CD4-positive, alpha-beta T cell treated with Interleukin-6 for 4 hours (primary cell): ENCODE measurements at places on chromosomes 13 and 19.

DNA sequence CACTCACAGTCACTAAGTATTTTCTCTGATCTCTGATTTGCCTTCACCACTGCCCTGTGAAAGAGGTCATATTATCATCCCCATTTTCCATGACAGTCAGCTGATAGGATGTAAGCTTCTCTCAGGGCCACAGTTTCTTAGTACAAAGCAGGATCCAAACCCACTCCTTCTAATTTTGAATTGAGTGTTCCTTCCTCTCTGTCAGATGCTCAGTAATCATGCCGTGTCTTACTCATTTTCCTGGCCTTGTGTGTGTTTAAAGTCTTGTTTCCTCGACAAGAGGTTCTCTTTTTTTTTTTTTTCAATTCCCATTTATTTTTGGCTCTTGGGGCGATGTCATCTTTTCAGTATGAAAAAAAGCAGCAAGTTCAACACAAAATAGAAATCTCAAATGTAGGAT lies 72.3 kb downstream of the NAA16 start:
- DNase-seq: no peak

DNA sequence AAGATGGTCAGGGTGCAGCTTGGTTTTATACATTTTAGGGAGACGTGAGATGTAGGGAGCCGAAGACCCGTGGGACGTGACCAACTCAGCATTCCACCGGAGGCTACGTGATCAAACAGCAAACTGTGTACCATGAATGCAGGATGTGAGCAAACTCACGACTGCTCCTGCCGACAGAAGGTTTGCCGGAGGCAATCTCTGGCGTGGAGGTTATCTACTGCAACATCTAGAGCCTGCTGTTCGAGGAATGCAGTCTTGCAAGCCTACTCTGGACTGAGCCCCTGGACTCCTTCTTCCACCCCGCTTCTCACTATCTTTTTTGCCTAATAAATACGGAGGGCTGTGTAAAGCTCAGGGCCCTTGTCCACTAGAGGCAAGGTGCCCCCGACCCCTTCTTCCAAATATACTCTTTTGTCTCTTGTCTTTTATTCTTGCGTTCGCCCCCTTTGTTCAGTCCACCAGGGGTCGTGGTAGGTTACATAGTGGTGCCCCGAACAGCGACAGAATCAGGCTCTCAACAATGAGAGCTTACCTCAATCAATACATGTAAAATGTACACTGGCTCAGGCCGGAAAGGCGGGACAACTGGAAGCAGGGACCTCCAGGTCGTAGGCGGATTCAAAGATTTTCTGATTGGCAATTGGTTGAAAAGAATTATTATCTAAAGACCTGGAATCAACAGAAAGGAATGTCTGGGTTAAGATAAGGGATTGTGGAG lies 8.9 kb upstream of the OR1I1 start:
- no peak for DNase-seq

GRCh38 chr19:16376649-16377048 lies 52.0 kb downstream of the KLF2 start:
- DNase-seq: peak; percentile 59

- no peak for DNase-seq
These were observed 41.8 kb upstream of the UBAC2 start for GRCh38 chr13:99158846-99159245.

- DNase-seq: no peak
These were observed 571.2 kb upstream of the KLF12 start for GRCh38 chr13:74705438-74705837.

DNA sequence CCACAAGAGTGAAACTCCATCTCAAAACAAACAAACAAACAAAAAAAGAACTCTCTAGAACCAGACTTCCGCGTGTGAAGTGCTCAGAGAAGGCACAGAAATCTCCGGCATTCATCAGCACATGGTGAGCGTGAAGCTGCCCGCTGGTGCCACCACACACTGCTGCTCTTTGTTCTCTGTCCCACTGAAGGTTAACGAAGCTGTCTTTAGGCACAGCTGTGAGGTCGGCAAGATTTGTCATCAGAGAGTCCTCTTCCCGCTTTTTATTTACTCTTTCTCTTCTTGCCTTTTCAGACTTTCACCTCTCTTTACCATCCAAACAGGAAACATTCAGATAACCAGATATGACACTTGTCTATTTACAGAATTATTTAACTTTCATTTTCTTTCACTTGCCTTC lies 115.2 kb upstream of the ARGLU1 start:
- DNase-seq: no peak

GRCh38 chr13:86283031-86283430 lies 483.8 kb upstream of the SLITRK6 start:
- no peak for DNase-seq

- no peak for DNase-seq
These were observed 94.6 kb downstream of the DACH1 start for GRCh38 chr13:71772361-71772760.

- DNase-seq: no peak
These were observed 1.8 kb downstream of the FUZ start for GRCh38 chr19:49811328-49811727.

DNA sequence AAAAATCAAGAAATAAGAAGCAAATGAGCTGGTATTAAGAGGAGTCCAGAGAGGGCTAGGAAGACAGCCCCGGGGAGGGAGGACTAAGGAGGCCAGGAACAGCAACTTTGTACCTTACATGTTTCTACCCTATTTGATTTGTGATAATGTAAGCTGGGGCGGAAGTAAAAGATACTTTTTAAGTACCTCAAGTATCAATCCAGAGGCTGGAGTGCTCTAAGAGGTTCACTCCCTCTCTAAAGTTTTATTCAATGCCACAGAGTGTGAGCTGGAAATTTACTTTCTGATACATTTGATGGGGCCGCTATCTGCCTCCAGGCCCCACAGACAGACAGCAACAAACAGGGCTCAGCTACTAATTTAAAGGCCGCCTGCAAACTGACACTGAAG lies 11.4 kb downstream of the MLLT1 start:
- no peak for DNase-seq

GRCh38 chr19:55160128-55160985 lies 2.8 kb upstream of the TNNI3 start:
- DNase-seq: peak; percentile 80

- no peak for DNase-seq
These were observed 22.8 kb upstream of the EMP3 start for GRCh38 chr19:48302600-48302959.

DNA sequence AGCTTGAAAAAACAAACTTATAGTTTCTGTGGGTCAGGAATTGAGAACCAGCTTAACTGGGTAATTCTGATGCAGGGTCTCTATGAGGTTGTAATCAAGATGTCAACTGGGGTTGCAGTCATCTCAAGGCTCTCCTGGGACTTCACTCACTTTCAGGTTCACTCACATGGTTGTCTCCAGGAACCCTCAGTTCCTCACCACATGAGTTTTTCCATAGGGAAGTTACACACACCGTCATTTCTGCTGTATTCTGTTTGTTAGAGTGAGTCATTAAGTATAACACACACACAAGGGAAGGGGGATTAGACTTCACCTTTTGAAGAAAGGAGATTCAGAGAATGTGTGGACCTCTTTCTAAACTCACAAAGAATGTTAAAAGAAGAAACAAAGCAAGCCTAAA lies 34.9 kb upstream of the MLNR start:
- DNase-seq: no peak

DNA sequence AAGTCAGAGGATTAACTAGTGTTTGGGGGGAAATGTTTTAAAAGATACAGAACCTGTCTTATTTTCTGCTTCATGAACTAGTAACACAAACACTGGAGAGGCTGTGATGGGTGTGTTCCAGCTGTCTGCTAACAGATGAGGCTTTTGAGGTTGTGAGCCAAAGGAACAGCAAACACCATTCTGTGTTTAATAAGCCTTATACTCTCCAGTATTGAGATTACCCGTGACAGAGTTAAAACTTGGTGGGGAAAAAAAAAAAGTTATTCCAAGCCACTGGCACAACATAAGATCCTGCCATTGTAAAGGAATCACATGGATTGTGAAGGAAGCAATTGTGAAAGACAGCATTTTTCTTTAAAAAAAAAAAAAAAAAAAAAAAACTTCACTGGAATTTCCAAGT lies 48.4 kb downstream of the KCTD12 start:
- DNase-seq: no peak

DNA sequence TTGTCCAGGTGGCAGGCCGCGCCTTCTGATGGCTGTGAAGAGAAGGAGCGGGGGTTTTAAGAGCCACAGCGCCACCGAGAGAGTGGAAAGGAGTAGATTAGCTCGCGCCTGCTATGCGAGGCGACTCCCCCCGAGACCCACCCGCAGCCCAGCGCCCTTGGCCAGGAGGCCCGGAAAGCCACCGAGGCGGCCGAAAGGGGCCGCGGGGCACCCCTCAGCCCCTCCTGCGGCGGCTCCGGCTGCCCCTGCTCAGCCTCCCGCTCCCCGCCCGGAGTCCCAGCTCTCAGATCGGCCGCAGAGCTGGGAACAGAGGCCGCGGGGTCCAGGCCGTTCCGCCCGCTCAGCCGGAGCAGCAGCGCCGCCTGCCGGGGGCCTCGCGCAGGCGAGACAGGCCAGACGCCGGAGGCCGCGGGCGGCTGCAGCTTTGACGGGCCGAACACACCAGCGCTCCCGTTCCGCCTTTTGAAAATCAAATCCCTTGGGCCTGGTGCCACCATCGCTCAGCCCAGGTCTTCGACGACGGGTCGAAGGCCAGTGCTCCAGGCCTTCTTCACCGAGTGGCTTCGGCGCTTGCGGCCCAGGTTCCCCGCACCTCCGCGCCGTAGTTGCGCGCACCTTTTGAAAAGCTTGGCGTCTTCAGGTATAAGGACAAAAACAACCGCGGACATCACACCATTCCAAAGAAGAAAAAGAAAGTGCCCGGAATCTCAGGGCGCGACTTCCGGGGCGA lies 15.3 kb downstream of the CDX2 start:
- DNase-seq: peak; percentile 53

DNA sequence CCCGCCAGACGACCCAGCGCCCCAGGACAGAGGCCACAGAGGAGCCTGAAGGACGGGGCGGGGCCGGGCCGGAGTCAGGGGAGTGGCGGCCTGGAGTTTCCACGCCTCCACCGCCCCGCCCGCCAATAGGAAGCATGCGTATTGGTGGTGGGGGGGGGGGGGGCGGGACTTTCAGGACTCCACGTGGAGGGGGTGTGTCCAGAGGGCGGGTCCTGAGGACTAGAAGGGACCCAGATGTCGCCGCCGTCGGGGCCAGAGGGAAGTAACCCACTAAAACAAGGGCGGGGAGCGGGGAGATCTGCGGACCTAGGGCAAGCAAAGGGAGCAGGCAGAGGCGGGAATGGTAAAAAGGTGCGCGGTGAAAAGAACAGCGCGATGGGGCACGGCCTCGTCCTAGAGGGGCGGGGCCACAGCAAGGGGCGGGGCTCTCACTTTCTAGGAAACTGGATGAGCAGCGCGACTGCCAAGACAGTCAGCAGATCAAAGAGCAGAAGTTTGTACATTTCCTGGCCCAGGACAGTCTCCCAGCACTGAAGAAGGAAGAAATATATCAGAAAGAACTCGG lies 2.8 kb upstream of the LENG1 start:
- DNase-seq: peak; percentile 93

- no peak for DNase-seq
These were observed 341.8 kb downstream of the OXGR1 start for GRCh38 chr13:96652506-96652905.

GRCh38 chr19:8700956-8701355 lies 2.4 kb upstream of the ACTL9 start:
- no peak for DNase-seq

- no peak for DNase-seq
These were observed 21.8 kb downstream of the MTRF1 start for GRCh38 chr13:41241626-41242025.

DNA sequence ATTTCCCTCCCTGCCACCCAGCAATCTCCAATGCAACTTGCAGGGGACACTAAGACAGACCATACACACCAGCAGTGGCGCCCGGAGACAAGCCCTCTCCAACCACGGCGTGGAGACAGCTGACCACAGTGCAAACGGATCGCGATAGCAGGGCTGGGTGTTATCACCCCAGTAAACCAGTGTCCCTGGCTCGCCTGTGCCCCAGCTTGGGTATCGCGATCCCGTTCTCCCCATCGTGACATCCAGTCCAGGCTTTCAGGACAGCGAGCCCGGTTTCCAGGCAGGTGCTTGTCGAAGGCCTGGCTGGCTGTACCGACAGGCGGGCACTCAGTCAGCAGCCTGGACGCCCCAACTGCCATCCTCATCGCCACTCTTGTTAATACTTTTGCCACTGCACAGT lies 20.7 kb upstream of the NANOS2 start:
- DNase-seq: no peak

DNA sequence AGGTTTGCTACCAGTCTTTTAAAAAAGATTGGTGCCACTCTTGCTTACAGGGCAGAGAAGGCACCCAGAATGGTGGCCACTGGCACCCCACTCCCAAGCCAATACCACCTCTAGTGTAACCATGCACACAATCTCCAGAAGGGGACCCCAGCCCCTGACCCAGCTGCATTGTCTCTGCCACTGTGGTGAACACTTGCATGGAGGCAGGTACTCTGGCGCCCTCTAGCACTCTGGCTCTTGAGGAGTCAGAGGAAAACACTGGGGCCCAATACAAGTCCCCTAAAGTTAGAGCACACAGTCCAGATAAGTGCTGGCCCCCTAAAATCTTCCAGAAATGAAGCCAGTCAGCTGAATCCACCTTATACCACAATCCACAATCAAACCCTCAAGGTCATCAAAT lies 6.0 kb downstream of the ERVV-1 start:
- no peak for DNase-seq

GRCh38 chr13:80572308-80572922 lies 231.5 kb upstream of the SPRY2 start:
- no peak for DNase-seq

GRCh38 chr13:94312511-94313216 lies 166.8 kb downstream of the DCT start:
- DNase-seq: no peak

- no peak for DNase-seq
These were observed 3.4 kb downstream of the PPM1N start for GRCh38 chr19:45501730-45502014.

- no peak for DNase-seq
These were observed 16.7 kb downstream of the PIP5K1C start for GRCh38 chr19:3683405-3684053.

- no peak for DNase-seq
These were observed 39.5 kb upstream of the TEX29 start for GRCh38 chr13:111280681-111281585.

GRCh38 chr13:66952507-66952906 lies 277.6 kb downstream of the PCDH9 start:
- DNase-seq: no peak

- no peak for DNase-seq
These were observed 7.5 kb downstream of the PLAUR start for GRCh38 chr19:43662487-43662886.

DNA sequence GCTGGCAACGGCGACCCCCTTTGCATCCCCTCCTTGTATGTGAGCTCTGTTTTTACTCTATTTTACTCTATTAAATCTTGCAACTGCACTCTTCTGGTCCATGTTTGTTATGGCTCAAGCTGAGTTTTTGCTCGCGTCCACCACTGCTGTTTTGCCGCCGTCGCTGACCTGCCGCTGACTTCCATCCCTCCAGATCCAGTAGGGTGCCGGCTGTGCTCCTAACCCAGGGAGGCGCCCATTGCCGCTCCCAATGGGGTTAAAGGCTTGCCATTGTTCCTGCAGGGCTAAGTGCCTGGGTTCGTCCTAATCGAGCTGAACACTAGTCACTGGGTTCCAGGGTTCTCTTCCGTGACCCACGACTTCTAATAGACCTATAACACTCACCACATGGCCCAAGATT lies 2704.4 kb downstream of the PCDH9 start:
- DNase-seq: no peak
